Smooth muscle cell of the pulmonary artery (primary cell): ENCODE measurements at places on chromosomes 6 and 20. TPM values are rescaled to one million over a fixed set of nuclear protein-coding genes. Genes with fewer than 3 reads are reported as not detected.

HUS1B gene
- 1.2 and 1.3 TPM in 2 replicates for total RNA-seq

BNIP5 gene
- not detected in 2 replicates for total RNA-seq

SLC25A27 gene
- total RNA-seq, result 5.0 and 7.0 TPM in 2 replicates

RIPPLY2 gene
- not detected in 2 replicates for total RNA-seq

GZF1 gene
- total RNA-seq, result 32.5 and 32.7 TPM in 2 replicates

PTK6 gene
- total RNA-seq, result 0.07 and 0.10 TPM in 2 replicates

SYNDIG1 gene
- total RNA-seq, result 0.56 and 1.4 TPM in 2 replicates

OCSTAMP gene
- not detected in 2 replicates for total RNA-seq

LRFN2 gene
- total RNA-seq, result not detected in 2 replicates

SOX12 gene
- total RNA-seq, result 6.6 and 10.5 TPM in 2 replicates

PGC gene
- total RNA-seq, result not detected in 2 replicates

CLPSL2 gene
- not detected in 2 replicates for total RNA-seq

GFRA4 gene
- not detected in 2 replicates for total RNA-seq

SRPK1 gene
- total RNA-seq, result 29.1 and 37.0 TPM in 2 replicates

RPL7L1 gene
- 106 and 120 TPM in 2 replicates for total RNA-seq

ALDH8A1 gene
- 0.72 and 1.8 TPM in 2 replicates for total RNA-seq

LAMA2 gene
- 75.8 and 85.8 TPM in 2 replicates for total RNA-seq

PAX1 gene
- not detected in 2 replicates for total RNA-seq
